ENCODE measurements at places on chromosomes 5 and 9.

GRCh38 chr9:2979957-2980610, 136.2 kb upstream of the PUM3 start:
- no peak for DNase-seq

GRCh38 chr5:151095341-151096000, 14.6 kb upstream of the TNIP1 start:
- no peak for DNase-seq

- no peak for DNase-seq
These were observed 368.1 kb downstream of the TLE4 start for GRCh38 chr9:79939819-79940218.

- no peak for DNase-seq
These were observed 33.4 kb downstream of the PCDHGC5 start for GRCh38 chr5:141522301-141522700.

DNA sequence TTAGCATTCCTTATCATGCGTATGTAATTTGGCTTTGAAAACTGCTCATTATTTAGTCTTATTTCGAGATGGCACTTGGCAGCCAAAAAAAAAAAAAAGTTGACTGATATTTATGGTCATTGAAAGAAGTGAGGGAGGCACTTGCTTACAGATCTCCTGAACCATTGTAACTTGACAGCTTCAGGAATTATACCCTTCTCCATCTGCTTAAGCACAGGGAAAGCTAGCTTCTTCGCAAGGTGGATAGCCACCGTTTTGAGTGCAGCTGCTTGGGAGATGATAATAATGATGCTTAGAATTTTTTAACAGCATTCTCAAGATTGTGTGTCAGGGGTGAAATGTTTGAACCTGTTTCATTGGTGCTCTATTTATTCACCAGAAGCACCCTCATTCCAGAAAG, 116.1 kb downstream of the GIN1 start:
- DNase-seq: no peak

DNA sequence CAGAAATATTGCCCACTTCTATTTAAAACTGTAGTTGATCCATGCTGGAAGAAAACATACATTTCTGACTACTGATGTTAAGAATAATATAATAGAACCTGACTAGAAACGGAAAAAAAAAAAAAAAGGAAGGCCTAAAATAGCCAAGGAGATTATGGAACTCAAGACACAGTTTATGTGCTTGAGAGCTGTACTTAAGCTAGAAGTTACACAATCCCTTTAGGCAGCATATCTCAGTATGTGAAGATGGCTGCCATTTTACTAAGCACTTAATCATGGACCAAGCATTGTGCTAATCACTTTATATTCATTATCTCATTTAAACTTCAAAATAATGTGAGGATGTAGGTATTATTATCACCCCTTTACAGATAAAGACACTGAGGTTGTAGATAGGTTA, 73.0 kb upstream of the NR4A3 start:
- no peak for DNase-seq

DNA sequence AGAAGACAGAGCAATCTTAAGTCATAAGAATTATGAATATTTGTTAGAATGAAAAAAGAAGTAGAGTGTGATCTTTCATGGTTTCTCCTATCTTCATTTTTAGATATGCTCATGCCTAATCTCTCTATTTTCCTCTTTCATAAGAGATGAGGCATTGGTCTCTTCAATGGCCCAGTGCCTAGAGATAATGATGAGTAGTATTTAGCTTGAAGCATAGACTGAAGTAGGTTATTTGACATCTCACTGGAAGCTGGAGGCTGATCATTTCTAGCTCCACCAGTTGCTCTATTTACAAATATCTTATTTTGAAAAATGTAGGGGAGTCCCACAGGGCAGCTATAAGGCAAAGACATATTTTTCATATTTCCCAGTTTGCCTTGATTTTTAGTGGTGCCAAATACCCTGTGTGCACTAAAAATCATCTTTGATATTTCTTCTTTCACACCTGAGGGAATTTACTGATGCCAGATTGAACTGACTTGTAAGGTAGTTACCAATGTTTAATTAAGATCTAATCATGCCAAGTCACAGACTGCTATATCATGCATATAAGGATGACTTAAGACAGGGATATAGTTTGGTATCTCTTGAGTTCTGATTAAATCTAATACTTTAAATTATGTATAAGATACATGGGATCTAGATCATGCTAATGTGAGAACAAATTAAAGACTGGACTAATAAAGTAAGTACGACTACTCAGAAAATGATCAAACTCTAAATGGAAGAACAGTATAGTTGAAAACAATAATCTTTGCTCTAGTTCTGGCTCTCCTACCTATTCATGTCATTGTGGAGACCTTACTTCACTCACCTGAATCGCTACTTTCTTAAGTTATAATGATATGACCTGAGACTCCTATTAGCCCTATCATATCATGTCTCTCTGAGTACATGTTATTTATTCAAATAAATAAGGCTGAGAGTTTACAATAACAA, 108.2 kb upstream of the IFNE start:
- DNase-seq: no peak

GRCh38 chr9:137756045-137756744, 121.4 kb upstream of the CACNA1B start:
- no peak for DNase-seq

GRCh38 chr5:58087123-58087522, 372.8 kb downstream of the PLK2 start:
- no peak for DNase-seq

GRCh38 chr9:19154135-19154612, 26.9 kb upstream of the PLIN2 start:
- no peak for DNase-seq

DNA sequence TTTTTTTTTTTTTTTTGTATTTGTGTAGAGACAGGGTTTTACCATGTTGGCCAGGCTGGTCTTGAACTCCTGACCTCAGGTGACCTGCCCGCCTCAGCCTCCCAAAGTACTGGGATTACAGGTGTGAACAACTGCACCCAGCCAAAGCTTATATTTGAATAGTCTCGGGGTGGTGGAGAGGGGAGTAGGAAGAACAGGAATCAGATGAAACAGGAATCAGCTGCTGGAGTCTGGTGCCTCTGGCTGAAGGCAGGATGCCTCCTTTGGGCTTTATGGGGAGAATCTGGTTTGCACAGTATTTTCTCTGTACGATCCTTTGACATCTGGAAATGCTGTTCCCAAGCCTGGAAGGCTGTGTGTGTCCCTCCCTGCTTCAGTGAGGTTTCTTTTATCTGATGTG, 10.9 kb downstream of the C5orf52 start:
- DNase-seq: no peak

DNA sequence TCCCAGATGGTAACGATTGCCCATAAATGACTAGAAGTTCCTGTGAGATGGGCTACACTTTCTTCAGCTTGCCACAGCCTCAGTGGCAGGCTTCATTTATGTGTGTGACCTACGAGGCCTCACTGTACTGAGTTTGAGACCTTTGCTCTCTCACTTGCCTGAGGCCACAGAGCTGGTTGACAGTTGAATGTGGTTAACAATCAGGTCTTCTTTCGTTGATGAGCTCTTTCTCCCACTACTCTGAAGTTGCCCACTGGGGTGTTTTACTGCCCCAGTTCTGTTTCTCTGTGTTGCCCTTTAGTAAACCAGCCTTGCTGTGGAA, 70.5 kb downstream of the CYFIP2 start:
- DNase-seq: no peak

DNA sequence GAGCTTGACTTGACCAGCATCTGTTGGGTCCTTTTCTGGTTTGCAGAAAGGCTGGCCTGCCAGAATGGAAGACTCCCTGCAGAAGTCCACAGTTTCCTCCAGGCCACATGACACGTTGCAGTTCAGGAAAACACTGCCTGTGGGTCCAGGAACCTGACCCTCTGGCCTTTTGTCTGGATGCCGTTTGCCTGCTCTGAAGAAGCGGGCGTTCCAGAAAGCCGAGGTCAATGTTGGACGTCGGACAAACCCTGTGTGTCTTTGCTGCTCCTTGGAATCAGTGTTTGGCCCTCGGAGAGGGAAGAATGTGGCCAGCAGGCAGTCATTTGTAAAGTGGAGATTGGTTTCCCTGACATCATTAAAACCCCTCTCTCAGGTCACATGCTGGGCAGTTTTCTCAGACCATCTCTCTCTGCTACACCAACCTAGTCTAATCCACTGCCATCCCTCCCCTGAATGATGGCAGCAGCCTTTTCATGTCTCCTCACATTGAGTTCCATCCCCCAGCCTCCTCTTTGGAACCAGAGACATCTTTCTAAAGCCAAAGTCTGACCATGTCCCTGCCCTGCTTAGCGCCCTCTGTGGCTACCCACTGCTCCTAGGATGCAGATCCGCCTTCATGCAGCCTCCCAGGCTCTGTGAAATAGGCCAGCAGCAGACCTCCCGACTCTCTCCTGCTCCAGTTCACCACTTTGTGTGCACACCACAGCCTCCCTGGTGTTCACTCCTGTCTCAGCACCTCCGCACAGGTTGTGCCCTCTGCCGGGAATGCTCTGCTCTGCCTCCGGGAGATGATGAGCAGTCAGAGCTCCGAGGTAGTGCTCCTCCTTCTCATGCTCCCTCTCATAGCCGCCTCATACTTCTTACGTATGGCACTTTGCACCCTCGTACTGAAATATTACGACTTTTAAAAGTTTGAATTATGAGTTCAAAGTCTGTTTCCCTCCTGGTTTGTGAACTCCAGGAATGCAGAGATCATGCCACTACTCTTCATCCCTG, 75.6 kb downstream of the RALGPS1 start:
- no peak for DNase-seq

DNA sequence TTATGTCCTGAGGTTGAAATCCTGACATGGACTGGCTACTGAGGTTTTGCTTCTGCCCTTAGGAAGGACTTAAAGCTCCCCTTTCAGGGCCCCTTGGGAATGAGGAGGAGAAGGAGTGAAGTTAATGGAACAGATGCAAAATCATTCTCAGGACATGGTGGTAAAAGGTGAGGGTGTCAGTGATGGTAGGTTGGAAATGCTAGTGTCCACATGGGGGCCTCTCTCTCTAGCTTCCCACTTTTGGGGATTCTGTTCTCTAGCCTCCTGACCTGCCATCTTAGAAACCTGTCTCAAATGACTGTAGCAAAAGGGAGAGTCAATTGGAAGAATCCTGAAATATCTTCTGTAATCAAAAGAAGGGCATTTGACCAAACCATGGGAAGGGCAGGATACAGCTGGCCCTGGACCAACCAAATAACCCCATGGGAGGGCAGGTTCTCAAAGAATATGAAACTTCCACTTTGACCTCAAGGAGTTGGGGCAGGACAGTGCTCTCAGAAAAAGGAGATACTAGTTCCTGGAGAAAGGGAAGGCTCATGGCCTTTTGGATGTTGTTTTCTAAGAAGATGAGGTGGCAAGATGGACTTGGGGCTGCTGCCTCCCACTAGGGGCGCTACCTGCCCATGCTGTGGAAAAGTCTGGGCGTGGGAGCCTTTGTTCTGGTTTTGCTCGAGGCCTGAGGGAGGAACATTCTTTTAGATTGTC, 21.2 kb upstream of the MLANA start:
- DNase-seq: no peak

GRCh38 chr5:135127439-135128240, 93.6 kb upstream of the PITX1 start:
- no peak for DNase-seq

GRCh38 chr9:115494393-115494792, 376.4 kb upstream of the TNC start:
- DNase-seq: no peak

- no peak for DNase-seq
These were observed 705 bp upstream of the SLC6A3 start for GRCh38 chr5:1445689-1446601.

DNA sequence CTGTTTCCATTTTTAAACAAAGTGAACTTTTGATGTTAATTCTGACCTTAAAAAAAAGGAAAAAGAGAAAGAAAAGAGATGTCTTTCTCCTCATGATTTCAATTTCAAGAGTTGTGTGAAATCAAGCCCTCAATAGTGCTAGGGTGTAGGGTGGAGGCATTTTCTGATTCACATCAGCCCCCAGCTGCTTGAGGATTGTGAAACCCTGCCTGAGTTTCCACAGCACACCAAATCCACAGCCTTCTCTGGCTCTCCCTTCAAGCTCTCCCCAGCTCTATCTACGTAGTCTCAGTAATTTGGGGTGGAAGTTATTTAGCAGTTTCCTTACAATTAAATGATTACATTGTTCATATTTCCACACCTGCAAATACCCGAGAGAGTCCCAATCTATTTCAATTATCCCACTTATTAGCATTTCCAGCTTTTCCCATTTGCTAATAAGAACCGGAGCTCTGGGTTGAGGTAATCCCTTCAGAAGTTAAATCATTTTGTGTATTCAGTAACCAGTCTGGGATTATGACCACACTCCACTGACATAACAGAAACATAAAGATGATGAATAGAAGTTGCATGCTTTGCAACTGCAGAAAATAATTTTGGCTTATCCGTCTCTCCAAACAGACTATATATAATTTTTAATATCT, 54.9 kb downstream of the MTX3 start:
- no peak for DNase-seq

- DNase-seq: no peak
These were observed 34.3 kb downstream of the TMOD1 start for GRCh38 chr9:97535771-97536170.

DNA sequence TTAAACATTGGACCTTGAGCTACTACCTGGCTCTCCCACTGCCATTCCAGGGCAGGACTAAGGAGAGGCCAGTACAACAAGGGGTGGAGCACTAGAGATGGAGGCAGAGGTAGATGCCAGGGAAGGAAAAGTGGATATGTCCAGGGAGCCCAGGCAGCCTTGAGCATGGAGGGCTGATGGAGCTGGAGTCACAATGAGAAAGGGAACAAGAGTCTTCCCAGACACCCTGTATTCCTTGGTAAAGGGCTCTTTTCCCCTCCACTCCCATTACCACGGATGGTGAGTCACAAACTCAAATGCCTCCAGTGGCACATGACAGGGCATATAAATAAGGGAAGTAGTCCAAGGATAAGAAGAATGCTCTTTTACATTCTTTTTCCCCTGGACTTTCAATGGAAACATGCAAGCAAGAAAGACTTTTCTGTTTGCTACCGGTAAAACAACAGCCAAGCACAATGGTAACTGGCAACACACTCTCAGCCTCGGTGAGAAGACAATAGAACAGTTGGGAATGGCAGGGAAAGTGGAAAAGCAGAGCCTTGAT, 16.7 kb downstream of the ERAP1 start:
- DNase-seq: no peak

- DNase-seq: no peak
These were observed 59.7 kb downstream of the MFAP3 start for GRCh38 chr5:154098465-154098864.

GRCh38 chr5:142275496-142275895, 49.3 kb downstream of the SPRY4 start:
- no peak for DNase-seq

DNA sequence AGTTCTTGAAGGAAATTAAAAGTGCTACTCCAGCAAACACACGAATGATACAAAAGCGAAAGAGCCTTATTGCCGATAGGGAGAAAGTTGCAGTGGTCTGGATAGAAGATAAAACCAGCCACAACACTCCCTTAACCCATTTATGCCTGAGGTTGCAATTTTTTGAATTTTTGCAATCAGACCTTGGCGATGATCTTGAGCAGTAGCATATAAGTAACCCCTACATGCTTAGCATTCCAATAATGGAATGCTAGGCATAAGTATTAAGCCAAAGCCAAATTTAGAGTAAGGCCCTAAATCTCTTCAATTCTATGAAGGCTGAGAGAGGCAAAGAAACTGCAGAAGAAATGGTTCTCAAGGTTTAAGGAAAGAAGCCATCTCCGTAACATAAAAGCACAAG, 153.5 kb downstream of the SLC28A3 start:
- no peak for DNase-seq

All from activated naive CD8-positive, alpha-beta T cell treated with anti-CD3 and anti-CD28 coated beads, Interleukin-2, amount 50 U/mL, for 16 hours (primary cell).